ENCODE measurements at places on chromosomes 12 and 14.
A peak's percentile ranks its signal among the peaks of the same experiment; 100 is the strongest.

- no peak for DNase-seq
Observed at GRCh38 chr14:32171469-32171868, 30.4 kb upstream of the RNU6-7 start.

DNA sequence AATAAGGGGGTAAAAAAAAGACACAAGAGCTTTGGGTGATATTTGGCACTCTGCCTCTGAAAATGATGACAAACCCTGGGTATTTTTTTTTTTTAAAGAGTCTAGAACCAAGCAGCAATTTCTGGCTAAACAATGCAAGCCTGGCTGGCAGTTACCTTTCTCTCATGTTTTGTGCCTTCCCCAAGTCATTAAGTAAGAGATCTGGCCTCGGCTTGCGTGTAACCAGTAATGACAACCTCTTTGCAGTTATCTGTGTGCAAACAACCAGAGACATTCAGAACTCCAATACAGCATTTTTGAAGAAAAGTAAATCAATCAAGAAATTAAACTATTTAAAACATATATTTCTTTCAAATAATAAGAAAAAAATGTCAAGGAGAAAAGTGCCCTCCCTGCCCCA, 167.5 kb downstream of the KCNC2 start:
- no peak for DNase-seq

DNA sequence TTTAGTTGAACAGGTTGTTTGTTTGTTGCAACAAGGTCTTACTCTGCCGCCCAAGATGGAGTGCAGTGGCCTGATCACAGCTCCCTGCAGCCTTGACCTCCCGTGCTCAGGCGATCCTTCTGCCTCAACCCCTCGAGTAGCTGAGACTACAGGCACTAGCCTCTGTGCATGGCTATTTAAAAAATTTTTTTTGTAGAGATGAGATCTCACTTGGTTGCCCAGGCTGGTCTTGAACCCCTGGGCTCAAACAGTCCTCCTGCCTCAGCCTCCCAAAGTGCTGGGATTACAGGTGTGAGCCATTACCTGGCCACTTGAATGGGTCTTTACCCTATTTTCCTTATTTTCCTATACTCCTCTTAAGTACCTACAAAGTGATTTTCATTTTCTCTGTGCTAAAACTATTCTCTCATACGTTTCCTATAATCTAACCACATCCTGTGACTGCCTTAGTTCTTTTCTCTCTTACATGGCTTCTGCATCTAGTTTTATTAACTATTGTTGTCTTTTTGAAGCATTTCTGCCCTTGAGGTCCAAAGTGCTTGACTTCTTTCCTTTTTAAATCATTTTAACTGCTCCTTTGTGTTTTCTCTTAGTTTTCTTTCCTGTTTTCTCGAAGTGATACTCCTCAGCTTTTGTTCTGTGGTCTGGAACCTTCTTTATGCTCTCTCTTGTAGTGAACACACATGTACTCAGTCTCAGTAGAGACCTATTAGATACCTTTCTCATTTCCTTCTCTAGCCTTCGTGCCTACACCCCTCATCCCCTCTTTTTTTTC, 14.1 kb downstream of the GPX2 start:
- no peak for DNase-seq

- peak; percentile 70 for DNase-seq
Observed at GRCh38 chr14:68687746-68688145, 105.1 kb downstream of the ZFP36L1 start.

GRCh38 chr12:60832290-60832689, 1236.5 kb downstream of the SLC16A7 start:
- no peak for DNase-seq

- no peak for DNase-seq
Observed at GRCh38 chr12:29569132-29569757, 71.8 kb upstream of the OVCH1 start.

DNA sequence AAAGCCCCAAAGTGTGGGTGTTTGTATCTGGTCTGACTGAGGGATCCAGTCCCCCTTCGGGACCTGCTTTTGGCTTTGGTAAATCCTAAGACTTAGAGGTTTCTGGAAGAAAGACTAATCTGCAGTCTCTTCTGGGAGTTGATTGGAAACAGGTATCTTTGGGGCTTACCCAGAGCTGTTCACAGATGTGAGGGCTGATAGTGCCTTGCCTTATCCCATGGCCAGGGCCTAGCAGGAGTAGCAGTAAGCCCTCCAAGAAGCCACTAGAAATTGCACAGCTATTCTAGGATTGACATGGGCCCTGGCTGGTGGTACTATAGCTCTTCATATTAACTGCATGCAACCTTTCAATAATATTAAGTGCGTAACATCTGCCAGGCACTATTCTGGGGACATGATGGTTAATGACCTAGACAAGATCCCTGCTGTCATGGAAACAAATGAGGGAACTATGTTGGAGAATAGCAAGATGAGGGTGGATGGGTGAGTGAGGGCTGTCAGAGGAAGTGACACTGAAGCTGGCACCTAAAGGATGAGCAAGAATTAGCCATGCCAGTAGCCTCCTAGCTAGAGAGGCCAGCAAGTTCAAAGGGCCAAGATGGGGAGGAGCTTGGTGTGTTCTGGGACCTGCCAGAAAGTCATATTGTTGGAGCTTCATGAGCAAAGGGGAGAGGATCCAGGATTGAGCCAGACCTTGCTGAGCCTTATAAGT, 71.7 kb downstream of the CRADD start:
- no peak for DNase-seq

DNA sequence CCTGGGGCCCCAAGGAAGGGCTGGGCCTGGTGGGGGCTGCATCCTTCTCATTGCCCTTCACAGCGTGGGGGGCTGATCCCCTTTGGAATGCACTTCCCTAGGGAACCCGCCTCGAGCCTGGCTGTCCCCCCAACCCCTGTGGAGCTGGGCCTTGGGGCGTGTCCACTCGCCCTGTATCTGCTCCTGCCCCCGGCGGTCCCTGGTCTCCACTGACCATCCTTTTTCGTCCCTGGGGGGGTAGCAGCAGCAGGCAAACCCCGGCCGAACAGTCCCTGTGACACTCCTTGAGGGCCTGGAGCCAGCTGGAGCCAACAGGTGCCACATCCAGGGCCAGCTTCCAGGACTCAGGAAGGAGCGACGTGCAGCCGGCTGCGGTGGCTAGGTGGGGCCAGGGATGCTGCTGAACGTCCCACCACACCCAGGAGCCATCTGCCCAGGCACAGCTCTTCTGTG, 9.4 kb upstream of the GPR132 start:
- DNase-seq = no peak

- no peak for DNase-seq
Observed at GRCh38 chr12:121857322-121858246, 1.1 kb downstream of the HPD start.

DNA sequence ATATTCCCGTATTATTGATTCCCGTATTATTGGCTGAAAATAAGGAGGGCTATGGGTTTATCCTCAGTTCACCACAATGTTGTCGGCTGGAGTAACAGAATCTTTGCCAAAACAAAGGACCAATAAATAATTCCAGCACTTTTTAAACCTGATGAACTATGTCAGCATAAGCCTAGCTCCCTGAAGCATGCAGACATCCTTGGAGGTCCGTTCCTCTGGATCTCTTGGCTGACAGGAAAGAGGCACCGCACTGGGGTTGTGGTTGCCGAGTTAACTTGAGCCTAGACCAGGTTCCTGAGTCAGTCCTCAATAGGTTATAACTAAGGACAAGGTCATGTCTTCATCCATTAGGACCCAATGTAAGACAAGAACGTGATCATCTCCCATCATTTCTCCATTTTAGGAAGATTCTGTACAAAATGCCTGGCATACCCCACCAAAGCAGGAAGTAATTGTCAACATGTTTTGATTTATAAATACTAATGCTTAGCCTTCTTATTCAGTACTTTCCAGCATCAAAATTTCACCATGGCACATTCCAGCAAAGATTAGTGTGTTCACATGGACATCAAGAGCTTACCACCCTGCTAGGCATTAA, 36.6 kb downstream of the NID2 start:
- no peak for DNase-seq

DNA sequence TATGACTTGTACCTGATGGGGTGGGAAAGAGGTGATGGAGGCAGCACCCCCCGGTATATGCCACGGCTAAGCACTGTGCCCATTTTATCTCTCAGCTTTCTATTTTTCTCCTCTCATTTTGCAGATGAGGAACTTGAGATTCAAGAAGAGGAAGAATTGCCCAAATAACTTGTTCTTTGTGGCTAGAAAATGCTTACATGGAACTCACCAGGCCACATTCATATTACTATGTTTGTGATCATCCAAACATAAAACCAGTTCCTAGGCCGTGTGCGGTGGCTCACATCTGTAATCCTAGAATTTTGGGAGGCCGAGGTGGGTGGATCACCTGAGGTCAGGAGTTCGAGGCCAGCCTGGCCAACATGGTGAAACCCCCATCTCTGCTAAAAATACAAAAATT, 14.5 kb upstream of the PSMD9 start:
- no peak for DNase-seq

GRCh38 chr12:107178776-107179175, 85.4 kb upstream of the CRY1 start:
- no peak for DNase-seq

GRCh38 chr12:30884799-30885198, 41.7 kb upstream of the TSPAN11 start:
- DNase-seq = no peak

DNA sequence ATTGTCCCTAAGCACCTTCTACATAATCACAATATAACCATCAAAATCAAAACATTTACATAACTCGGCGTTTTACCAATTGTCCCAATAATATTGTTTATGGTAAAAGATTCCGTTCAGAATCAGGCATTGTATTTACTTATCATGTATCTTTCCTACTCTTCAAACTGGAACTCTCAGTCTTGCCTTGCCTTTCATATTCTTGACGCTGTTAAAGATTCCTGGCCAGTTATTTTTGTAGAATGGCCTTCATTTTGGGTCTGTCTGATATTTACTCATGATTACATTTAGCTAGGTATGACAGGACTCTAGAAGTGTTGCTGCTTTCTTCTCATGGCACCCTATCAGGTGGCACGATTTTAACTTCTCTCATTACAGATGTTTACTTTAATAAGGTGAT, 850 bp upstream of the HEATR5A start:
- DNase-seq = no peak

DNA sequence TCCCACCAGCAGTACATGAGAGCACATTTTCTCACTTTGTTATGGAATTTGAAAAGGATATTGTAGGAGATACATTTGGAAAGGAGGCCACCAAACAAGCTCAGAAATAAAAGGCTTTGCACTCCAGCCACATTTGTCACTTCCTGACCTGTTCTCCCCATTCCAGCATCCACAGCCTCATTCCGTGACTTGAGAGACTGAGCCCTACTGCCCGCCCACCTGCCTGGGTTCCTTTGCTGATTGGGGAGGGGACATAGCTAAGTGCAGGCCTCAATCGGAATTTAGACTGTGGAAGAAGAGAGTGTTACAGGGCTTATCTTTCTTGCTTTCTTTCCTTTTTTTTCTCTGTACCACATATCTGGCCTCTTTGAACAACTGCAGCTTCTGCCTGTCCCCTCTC, 735.4 kb upstream of the TMEM132C start:
- DNase-seq = no peak

DNA sequence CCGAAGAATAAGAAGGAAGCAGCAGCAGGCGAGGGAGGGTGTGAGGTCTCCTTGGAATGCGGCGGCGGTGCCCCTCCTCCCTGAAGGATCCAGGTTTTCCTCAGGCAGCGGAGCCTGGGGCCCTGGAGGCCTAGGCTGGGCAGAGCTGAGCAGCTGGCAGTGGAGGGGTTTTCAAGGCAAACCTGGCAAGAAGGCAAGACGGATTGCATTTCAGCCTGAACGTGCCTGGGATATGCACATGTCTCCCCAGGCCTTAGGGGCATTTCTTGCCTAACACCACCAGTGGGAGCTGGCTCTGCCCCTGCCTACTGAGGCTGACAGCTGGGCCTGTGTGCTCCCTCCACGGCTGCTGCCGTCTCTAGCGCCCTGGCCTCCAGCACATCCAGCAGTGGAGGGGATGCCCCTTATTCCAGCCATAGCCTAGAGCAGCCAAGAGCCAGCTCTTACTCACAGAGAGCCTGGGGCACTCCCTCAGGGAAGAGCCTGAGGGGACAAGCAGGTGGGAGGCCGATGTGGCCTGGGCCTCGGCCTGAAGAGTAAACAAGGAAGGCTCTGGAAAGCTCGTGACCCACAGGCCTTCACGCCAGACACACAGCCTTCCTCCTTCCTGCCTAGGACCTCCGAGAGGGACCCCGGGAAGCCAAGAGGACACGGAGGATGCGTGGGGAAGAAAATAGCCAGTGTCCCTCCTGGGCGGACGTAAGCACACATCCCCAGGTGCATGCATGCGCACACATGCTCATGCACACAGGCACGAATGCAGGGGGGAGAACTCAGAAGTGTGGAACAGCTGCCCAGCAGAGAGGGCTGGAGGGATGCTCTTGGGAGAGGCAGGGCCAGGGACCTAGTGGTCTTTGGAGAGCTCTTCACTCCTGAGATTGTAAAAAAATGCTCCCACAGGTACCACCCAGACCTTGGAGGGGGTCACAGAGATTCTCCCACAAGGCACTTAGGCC, 23.0 kb upstream of the EIF2B2 start:
- no peak for DNase-seq

DNA sequence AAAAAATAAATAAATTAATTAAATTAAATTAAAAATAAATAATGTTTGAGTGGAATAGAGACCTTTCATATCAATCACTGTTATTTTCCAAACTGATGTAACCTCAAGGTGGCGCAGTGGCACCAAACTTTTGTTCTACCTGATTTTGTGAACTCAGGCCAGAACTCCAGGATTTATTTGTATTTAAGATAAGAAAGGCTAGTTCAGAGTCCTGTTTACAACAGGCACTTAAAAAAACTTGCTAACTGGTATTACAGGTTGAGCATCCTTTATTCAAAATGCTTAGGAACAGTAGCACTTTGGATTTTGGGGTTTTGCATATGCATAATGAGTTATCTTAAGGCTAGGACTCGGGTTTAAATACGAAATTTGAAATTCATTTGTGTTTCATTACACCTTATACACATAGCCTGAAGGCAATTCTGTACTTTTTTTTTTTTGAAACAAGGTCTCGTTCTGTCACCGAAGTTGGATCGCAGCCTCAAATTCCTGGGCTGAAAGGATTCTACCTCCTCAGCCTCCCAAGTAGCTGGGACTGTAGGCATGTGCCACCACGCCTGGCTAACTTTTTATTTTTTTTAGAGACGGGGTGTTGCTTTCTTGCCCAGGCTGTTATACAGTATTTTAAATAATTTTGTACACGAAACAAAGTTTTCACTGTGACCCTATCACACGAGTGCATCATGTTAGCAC, 32.4 kb downstream of the YY1 start:
- DNase-seq = no peak

DNA sequence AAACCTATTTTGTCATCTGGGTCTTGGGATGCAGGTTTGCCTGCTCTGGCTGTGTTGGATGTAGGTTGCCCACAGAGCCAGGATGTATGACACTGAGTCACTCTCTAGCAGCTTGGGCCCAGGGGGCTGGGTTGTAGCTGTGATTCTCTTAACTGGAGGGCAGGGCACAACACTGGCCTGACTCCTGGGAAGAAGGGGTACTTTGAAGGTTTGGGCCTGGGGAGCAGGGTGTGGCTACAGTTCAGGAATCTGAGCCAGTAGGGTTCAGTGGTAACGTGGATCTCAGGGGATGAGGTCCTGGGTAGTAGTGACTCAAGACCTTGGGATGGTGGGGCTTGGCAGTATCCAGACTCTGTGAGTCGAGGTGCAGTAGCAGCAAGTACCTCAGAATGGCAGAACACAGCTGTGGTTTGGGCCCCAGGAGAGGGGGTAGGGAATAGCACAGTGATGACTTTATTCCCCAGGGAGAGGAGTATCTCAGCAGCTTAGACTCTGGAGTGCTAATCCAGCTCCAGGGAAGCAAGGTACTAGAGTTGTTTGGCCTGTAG, 25.7 kb downstream of the TBC1D15 start:
- DNase-seq = no peak

- no peak for DNase-seq
Observed at GRCh38 chr14:81591266-81591665, 57.6 kb upstream of the SEL1L start.
